Activated CD4-positive, alpha-beta T cell treated with anti-CD3 and anti-CD28 coated beads, Interleukin-2, amount 10 ng/mL, durations not matched to agents 7 days and 5 days (primary cell): ENCODE measurements at places on chromosomes 3 and 15.

- H3K27me3 ChIP-seq = peaks cover 42% of the 10 kb centered on the region
- H3K4me1 ChIP-seq = peaks cover 21% of the 10 kb centered on the region
- no peak overlapping the region for H3K4me3 ChIP-seq
- H3K36me3 ChIP-seq = peaks cover 2% of the 10 kb centered on the region
- no peak for DNase-seq
These were observed 7.5 kb downstream of the HDGFL3 start for GRCh38 chr15:83200162-83200561.

- H3K4me1 ChIP-seq = peaks cover 7% of the 10 kb centered on the region
- peaks cover 3% of the 10 kb centered on the region for H3K36me3 ChIP-seq
- no peak overlapping the region for H3K4me3 ChIP-seq
- no peaks in the 10 kb centered on the region for H3K27me3 ChIP-seq
- DNase-seq = no peak
- no peak overlapping the region for H3K27ac ChIP-seq
These were observed 133.7 kb upstream of the BCL6 start for GRCh38 chr3:187878772-187879518.

DNA sequence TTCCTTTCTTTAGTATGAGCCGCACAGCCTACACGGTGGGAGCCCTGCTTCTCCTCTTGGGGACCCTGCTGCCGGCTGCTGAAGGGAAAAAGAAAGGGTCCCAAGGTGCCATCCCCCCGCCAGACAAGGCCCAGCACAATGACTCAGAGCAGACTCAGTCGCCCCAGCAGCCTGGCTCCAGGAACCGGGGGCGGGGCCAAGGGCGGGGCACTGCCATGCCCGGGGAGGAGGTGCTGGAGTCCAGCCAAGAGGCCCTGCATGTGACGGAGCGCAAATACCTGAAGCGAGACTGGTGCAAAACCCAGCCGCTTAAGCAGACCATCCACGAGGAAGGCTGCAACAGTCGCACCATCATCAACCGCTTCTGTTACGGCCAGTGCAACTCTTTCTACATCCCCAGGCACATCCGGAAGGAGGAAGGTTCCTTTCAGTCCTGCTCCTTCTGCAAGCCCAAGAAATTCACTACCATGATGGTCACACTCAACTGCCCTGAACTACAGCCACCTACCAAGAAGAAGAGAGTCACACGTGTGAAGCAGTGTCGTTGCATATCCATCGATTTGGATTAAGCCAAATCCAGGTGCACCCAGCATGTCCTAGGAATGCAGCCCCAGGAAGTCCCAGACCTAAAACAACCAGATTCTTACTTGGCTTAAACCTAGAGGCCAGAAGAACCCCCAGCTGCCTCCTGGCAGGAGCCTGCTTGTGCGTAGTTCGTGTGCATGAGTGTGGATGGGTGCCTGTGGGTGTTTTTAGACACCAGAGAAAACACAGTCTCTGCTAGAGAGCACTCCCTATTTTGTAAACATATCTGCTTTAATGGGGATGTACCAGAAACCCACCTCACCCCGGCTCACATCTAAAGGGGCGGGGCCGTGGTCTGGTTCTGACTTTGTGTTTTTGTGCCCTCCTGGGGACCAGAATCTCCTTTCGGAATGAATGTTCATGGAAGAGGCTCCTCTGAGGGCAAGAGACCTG is 13.2 kb downstream of the GREM1 start:
- no peak for DNase-seq
- H3K27me3 ChIP-seq = peaks cover 69% of the 10 kb centered on the region
- no peaks in the 10 kb centered on the region for H3K4me1 ChIP-seq
- no peak overlapping the region for H3K4me3 ChIP-seq
- H3K27ac ChIP-seq = no peak overlapping the region
- no peaks in the 10 kb centered on the region for H3K36me3 ChIP-seq

GRCh38 chr3:17176757-17177156 is 292.0 kb downstream of the PLCL2 start:
- DNase-seq = no peak
- H3K27me3 ChIP-seq = no peaks in the 10 kb centered on the region
- H3K27ac ChIP-seq = no peak overlapping the region
- no peak overlapping the region for H3K4me3 ChIP-seq

- no peak overlapping the region for H3K27ac ChIP-seq
- no peaks in the 10 kb centered on the region for H3K36me3 ChIP-seq
- no peak overlapping the region for H3K4me3 ChIP-seq
- H3K27me3 ChIP-seq = no peaks in the 10 kb centered on the region
These were observed 173.4 kb downstream of the XXYLT1 start for GRCh38 chr3:195097331-195098255.

GRCh38 chr15:49718234-49718633 is 97.4 kb downstream of the DTWD1 start:
- H3K4me1 ChIP-seq = peaks cover 14% of the 10 kb centered on the region
- no peaks in the 10 kb centered on the region for H3K36me3 ChIP-seq
- no peaks in the 10 kb centered on the region for H3K27me3 ChIP-seq
- no peak overlapping the region for H3K27ac ChIP-seq
- H3K4me3 ChIP-seq = no peak overlapping the region

- no peaks in the 10 kb centered on the region for H3K36me3 ChIP-seq
- no peak for DNase-seq
- no peak overlapping the region for H3K4me3 ChIP-seq
- H3K27ac ChIP-seq = no peak overlapping the region
- peaks cover 46% of the 10 kb centered on the region for H3K27me3 ChIP-seq
These were observed 1.0 kb downstream of the MASP1 start for GRCh38 chr3:187290503-187290902.

DNA sequence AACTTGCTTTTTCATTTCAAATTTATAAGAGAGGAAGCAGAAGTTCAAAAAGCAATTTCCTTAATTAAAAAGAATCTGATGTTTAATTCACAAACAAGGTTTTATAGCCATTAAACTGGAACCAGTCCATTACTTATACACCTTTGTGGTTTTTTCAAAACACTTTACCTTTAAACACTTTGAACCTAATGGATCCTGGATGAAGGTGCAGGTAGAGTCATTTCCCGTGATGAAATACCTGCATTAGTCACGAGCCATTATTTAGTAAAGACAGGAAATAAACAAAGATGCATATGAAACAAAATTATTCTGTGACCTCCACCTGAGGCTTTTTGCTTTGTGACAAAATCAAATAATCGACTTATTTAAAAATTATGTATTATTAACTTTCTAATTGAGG is 341.7 kb upstream of the UBE2E2 start:
- no peak for DNase-seq
- no peak overlapping the region for H3K27ac ChIP-seq
- H3K4me1 ChIP-seq = no peaks in the 10 kb centered on the region
- H3K4me3 ChIP-seq = no peak overlapping the region
- H3K36me3 ChIP-seq = no peaks in the 10 kb centered on the region

DNA sequence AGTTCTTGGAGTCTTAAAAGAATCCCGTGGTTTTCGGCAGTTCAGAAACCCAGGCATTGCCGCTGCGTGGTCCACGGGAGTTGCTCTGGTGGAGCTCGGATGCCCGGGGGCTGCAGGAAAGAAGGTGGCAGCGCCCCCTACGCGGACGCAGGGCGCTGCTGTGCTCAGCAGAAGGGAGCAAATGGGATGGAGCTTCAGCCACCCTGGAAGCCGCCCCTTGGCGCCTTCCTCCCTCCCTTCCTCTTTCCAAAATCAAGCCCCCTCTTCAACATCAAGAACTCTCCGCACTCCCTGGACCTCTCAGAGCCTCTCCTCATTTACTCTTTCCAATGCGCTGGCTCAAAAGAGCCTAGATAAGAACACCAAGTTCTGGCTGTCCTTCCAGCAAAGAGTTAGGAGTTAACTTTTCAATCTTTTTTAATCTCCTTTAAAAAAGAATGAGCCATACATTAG is 880 bp upstream of the CHRNA7 start:
- peaks cover 10% of the 10 kb centered on the region for H3K4me1 ChIP-seq
- DNase-seq = no peak
- H3K27me3 ChIP-seq = peaks cover 63% of the 10 kb centered on the region
- no peak overlapping the region for H3K4me3 ChIP-seq

DNA sequence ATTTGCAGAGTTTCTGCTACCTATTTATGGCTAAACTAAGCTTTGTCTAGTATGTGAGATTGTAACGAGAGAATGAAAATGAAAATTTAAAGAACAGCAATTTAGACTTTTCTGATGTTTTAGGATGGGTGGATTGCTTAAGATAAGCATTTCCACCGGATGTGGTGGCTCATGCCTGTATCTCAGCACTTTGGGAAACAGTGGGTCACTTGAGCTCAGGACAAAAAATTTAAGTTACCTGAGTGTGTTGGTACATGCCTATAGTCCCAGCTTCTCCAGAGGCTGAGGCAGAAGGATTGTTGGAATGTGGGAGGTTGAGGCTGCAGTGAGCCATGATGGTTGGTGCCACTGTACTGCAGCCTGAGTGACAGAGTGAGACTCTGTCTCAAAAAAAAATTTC is 3.3 kb downstream of the PPP4R2 start:
- peak; percentile 41 for DNase-seq
- H3K27me3 ChIP-seq = no peaks in the 10 kb centered on the region
- H3K36me3 ChIP-seq = peaks cover 61% of the 10 kb centered on the region
- H3K4me3 ChIP-seq = peak overlapping the region; percentile 97
- H3K4me1 ChIP-seq = peaks cover 59% of the 10 kb centered on the region
- peak overlapping the region; percentile 84 for H3K27ac ChIP-seq

- H3K4me1 ChIP-seq = no peaks in the 10 kb centered on the region
- H3K27ac ChIP-seq = no peak overlapping the region
- H3K27me3 ChIP-seq = no peaks in the 10 kb centered on the region
These were observed 12.7 kb upstream of the TMCO5A start for GRCh38 chr15:37921527-37922385.

- peaks cover 16% of the 10 kb centered on the region for H3K27me3 ChIP-seq
- no peak for DNase-seq
- no peak overlapping the region for H3K4me3 ChIP-seq
- peaks cover 15% of the 10 kb centered on the region for H3K36me3 ChIP-seq
- peaks cover 57% of the 10 kb centered on the region for H3K4me1 ChIP-seq
- H3K27ac ChIP-seq = peak overlapping the region; percentile 52
These were observed 24.8 kb upstream of the SLC25A38 start for GRCh38 chr3:39358333-39358732.

DNA sequence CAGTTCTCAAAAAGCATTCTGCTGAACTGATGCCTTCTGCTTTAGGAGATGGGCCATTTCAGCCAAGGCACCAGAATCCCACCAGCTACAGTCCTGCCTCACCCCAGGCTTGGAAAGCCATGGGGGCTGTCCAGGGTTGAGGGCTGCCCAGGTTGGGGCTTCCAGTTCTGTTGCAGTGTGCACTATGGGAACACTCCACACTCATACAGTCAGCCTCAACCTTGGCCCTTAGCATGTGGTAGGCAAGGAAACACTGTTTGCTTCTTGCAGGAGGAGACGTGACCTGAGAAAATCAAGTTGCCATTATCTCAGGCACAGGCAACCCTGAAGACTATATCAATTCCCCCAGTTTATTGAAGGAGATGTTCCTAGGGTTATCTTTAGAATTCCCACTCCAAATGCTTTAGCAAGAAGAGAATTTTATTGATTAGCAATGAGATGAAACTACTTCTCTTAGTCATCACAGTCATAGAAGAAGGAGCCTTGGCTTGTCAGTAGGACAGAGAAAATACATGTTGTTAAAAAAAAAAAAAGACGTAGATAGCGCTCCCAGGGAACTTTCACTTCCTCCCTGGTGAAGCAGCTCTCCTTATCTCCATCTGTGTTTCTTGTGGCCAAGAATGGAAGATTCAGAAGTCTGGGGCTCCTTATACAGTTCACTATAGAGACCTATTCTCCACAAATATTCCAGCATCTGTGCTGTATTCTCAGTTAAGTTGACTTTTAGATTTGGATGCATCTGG is 38.3 kb upstream of the IL12A start:
- H3K27ac ChIP-seq = no peak overlapping the region
- no peaks in the 10 kb centered on the region for H3K4me1 ChIP-seq
- peaks cover 26% of the 10 kb centered on the region for H3K27me3 ChIP-seq
- no peak overlapping the region for H3K4me3 ChIP-seq
- DNase-seq = no peak
- H3K36me3 ChIP-seq = no peaks in the 10 kb centered on the region

DNA sequence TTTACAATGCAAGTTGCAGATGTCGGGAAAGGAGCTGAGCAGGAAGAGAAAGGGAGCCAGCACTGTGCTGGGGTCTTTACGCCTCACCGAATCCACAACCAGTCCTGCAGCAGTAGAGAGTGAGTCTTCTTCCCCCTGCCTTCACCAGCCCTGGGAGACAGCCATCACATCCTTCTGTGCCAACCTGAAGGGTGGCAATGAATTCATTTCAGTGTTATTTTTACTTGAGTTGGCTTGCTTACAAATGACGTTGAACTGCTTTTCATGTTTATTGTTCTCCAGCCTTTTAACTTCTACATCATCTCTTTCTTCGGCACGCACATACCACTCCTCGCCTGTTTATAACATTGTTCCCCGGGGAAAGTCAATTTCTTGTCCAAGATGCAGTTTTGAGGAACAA is 77.1 kb downstream of the TRIM42 start:
- no peaks in the 10 kb centered on the region for H3K36me3 ChIP-seq
- DNase-seq = no peak
- H3K27me3 ChIP-seq = peaks cover 7% of the 10 kb centered on the region
- H3K4me1 ChIP-seq = peaks cover 51% of the 10 kb centered on the region

GRCh38 chr3:36648241-36649034 is 115.9 kb downstream of the DCLK3 start:
- no peak for DNase-seq
- no peak overlapping the region for H3K27ac ChIP-seq
- H3K27me3 ChIP-seq = peaks cover 16% of the 10 kb centered on the region
- H3K4me3 ChIP-seq = no peak overlapping the region
- H3K36me3 ChIP-seq = no peaks in the 10 kb centered on the region

DNA sequence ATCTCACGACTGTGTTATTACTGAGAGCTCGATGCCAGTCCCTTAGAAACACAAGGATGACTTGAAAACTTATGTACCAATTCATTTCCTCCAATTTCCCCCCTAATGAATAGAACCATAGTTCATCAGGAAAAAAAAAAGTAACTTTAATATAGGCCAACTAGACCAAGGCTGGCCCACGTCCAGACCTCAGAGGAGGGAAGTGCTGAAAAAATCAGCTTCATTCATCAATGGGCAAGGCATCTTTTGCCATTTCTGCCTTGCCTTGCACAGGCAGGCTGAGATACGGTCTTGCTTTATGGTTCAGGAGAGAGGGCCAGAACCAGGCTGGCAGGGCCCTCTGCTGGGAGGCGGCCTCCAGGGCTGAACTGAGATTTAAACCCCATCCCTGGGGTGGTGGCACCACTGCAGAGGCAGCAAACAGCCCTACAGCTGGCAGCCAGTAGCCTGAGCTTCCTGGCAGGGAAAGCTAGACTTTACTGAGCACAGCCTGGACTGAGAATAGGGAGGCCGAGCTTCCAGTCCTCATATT is 104.1 kb upstream of the TNFAIP8L3 start:
- no peaks in the 10 kb centered on the region for H3K36me3 ChIP-seq
- no peak overlapping the region for H3K4me3 ChIP-seq
- H3K27ac ChIP-seq = no peak overlapping the region
- H3K27me3 ChIP-seq = peaks cover 25% of the 10 kb centered on the region

DNA sequence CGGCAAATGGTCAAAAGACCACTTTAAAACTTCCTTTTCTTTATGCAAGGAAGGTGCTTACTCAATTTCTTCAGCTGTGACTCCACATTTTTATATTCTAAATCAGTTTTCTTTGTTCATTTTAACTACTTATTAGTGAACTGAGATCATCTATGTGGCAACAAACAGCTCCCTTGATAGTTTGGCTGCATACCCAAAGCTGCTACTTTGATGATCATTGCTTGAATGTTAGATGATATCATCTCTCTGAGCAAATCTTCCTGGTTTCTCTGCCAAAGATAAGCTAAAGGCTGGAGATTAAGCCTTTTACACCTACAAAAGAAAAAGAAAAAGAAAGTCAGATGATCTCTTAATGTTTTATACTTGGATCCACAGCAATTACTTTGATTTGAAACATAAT is 95.5 kb downstream of the DPH6 start:
- no peak overlapping the region for H3K4me3 ChIP-seq
- no peaks in the 10 kb centered on the region for H3K27me3 ChIP-seq
- H3K4me1 ChIP-seq = no peaks in the 10 kb centered on the region
- no peak for DNase-seq
- H3K36me3 ChIP-seq = no peaks in the 10 kb centered on the region
